CD8-positive, alpha-beta memory T cell (primary cell): ENCODE measurements at places on chromosomes 16 and 17.

DNA sequence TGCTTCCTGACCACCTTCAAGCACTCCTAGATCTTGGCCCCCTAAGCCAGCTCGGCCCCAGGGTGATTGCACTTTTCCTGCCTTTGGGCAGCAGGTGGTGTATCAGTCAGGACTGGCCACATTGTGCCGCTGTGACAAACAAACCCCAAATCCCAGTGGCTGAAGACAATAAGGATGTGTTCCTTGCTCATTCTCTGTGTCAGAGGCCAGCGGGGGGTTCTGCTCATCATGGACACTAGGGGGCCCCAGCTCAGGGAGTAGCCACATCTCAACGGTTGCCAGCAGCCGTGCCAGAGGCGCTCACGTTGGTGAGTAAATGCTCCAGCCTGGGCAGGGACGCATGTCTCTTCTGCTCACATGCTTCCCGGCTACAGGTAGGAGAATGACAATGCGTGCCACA, 60.4 kb downstream of the ZDHHC7 start:
- no peak for DNase-seq

DNA sequence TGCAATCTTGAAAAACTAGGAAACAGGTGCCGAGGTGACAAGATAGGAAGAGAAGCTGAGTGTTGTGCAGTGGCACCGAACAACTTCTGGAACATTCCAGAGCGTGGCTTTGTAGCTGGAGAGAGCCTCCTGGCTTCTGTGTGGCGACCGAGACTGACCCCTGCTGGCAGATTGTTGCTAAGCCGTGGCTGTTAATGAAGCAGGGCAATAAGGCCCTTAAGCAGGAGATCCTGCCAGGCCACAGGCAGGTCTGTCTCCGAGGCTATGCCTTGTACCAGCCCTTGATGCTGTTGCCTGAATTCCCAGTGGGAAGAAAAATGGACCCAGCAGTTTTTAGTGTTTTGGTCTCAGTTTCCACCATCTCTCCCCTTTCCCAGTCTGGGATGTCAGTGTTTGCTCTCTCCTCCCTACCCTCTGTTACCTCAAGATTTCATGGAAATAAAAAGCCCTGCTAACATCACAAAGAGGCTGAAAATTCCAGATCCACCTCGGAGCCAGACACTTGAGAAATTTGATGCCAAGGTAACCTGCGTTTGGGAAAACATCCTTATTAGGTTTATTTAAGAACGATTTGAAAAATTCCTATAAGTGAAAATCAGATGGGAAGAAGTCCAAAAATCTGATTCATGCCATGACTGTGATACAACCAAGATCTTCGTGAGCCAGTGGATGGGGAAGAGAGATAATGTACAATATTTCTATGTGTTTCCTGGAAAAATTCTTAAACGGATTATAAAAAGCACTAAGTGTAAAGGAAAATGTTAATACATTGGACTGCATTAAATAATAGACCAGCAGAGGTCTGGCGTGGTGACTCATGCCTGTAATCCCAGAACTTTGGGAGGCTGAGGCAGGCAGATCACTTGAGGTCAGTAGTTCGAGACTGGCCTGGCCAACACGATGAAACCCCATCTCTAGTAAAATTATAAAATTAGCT, 265.1 kb downstream of the PRKCA start:
- peak; percentile 69 for DNase-seq

GRCh38 chr17:43581613-43582012, 35.5 kb upstream of the ETV4 start:
- no peak for DNase-seq

- DNase-seq, result no peak
These were observed 38.7 kb downstream of the TIMM22 start for GRCh38 chr17:1035546-1036170.

DNA sequence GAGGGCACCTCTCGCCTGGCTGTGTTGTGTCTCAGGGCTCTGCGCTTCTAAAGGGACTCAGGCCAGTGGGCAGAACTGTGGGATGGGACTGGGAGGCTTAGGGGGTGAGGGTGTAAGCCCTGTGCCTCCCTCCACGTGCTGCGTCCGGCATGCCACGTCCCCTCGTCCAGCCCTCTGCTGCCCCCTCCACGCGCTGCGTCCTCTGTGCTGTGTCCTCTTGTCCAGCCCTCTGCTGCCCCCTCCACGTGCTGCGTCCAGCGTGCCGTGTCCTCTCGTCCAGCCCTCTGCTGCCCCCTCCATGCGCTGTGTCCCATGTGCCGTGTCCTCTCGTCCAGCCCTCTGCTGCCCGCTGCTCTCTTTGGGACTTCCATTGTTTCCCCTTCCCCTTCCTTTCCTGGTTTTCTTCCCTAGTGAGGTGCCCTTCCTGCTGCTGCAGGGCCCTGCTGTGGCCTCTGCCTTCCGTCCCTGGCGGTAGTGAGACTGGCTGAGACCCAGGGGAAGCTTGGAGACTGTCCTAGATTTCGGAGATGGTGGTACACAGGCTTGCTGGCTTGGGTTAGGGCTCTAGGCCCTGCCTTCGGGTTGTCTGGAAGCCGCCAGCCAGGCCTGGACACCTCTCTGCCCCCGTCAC, 6.4 kb upstream of the ZNF750 start:
- DNase-seq, result no peak

GRCh38 chr17:78658281-78658785, 81.1 kb upstream of the DNAH17 start:
- no peak for DNase-seq

DNA sequence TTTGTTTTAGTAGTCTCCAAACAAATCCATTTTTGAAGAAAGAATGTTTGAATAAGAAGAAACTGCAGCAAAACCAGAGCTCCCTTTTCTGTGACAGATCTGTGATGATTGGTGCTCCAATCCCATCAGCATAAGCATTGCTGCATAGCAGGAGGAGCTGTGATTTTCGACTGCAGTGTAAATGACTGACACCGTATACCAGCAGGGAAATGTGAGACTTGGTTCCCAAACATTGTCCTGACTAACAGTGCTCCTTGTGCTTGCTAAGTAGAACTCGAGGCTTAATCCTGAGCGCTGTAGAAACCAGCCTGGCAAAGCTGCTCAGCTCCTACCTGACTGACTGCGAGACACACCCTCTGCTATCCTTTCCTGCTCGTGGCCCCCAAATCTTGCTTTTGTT, 57.2 kb downstream of the NUP93 start:
- no peak for DNase-seq

DNA sequence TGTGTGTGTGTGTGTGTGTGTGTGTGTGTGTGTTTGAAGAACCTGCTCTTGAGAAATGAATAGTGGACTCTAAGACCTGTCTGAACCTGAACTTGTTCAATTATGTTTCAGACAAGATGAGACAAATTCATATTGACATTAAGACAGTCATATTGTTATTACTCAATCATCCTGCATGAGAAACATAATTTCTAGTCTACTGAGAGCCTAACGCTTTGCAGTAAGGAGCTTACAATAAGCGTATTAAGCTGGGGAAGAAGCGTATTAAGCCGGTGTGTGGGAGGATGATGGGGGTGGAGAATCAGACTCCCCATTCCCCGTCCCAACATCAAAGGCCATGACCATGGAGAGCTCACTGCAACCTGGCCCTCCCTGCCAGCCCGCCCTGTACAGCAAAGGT, 22.4 kb upstream of the MNT start:
- no peak for DNase-seq

DNA sequence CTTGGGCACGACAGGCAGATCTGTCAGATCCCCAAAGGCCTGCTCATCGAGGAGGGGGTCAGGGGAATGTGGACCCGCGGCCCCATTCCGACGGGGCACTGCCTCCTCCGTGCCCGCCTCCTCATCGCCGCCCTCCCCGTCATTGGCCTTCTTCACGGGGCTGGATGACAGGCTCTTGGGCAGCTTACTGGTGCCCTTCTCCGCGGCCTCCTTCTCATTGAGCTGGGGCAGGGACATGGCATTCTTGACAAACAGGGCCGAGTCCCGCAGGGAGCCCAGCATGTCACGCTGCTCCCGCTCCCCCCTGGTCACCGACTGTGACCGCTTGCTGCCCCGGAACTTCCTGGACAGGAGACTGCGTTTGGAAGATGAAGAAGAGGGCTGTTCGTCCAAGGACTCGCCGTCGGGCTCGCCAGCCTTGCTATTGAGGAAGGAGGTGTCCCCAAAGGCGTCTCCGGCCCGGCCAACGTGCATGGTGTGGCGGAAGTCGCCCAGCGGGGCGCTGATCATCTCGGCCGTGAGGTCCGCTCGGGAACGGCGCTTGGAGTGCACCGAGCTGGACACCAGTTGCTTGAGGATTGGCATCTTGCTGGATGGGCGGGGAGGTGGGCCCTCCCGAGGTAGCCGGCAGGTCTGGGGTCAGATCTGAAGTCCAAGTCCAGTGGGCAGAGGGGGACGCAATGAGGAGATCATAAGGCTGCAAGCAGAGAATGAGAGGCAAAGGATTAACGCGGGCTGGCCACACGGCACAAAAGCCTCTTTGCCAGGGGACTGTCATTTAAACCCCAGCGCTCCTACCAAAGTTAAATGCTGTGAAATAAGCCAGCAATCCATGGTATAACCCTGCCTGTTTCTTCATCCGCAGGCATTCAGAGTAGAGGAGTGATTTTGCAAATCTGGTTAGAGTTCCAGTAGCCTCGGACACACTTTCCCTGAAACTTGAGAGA, 24.5 kb upstream of the CPSF4L start:
- no peak for DNase-seq

- DNase-seq, result peak; percentile 67
These were observed 5.9 kb downstream of the CTF1 start for GRCh38 chr16:30902029-30902972.

GRCh38 chr16:86984991-86985647, 332.1 kb downstream of the C16orf95 start:
- DNase-seq, result no peak

GRCh38 chr16:85438981-85439685, 174.0 kb upstream of the GSE1 start:
- DNase-seq, result no peak

- no peak for DNase-seq
These were observed 11.0 kb downstream of the FBRS start for GRCh38 chr16:30669026-30669902.

GRCh38 chr17:58504826-58505351, 9.5 kb downstream of the MTMR4 start:
- DNase-seq, result no peak

GRCh38 chr17:44000141-44000860, 4.1 kb upstream of the NAGS start:
- DNase-seq, result no peak

DNA sequence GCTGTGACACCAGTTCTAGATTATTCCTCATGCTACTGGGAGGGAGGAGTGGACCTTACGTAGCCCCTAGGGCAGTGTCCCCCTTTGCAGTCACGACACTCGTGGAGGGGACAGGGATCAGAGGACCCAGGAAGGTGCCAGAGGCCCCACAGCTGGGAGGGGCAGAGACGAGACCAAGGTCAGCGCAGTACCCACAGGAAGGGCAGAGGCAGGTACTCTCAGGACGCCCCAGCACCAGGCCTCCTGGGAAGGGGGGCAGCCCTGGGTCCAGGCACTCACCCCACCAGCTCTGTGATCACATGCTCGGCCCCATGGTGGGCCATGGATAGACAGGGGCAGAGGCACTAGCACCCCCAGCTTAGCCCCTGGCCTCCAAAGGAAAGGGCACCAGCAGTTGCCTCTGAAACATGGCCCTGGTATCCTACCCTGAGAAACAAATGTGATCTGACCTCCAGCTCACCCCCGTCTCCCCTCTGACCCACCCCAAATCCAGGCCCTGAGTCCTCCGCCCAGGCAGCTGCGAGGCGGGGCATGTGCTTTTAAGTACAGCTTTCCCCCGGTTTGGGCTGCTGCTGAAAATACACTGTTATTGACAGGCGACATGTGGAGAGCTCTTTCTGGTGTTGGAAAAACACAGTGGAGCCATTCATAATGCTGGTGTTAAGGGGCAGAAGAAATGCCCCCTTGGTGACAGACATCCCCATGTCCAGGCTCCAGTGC, 361.9 kb downstream of the C16orf95 start:
- no peak for DNase-seq

DNA sequence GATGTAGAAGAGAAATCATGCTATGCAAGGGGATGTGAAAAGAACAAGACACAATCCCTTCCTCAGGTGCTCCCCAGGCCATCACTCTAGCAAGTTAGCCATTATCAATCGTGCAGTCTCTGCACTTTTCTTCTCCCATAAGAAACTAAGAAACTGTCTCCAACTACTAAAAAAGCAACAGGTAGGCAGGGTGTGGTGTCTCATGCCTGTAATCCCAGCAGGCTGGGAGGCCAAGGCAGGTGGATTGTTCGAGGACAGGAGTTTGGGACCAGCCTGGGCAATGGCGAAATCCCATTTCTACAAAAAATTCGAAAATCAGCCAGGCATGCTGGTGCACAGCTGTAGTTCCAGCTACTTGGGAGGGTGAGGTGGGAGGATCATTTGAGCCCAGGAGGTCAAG, 13.8 kb downstream of the PARN start:
- DNase-seq, result no peak

- no peak for DNase-seq
These were observed 21.5 kb upstream of the RFFL start for GRCh38 chr17:35084987-35085386.

GRCh38 chr17:17394494-17394893, 82.3 kb upstream of the MED9 start:
- no peak for DNase-seq

GRCh38 chr17:73227379-73227778, 34.3 kb downstream of the CPSF4L start:
- DNase-seq, result no peak

DNA sequence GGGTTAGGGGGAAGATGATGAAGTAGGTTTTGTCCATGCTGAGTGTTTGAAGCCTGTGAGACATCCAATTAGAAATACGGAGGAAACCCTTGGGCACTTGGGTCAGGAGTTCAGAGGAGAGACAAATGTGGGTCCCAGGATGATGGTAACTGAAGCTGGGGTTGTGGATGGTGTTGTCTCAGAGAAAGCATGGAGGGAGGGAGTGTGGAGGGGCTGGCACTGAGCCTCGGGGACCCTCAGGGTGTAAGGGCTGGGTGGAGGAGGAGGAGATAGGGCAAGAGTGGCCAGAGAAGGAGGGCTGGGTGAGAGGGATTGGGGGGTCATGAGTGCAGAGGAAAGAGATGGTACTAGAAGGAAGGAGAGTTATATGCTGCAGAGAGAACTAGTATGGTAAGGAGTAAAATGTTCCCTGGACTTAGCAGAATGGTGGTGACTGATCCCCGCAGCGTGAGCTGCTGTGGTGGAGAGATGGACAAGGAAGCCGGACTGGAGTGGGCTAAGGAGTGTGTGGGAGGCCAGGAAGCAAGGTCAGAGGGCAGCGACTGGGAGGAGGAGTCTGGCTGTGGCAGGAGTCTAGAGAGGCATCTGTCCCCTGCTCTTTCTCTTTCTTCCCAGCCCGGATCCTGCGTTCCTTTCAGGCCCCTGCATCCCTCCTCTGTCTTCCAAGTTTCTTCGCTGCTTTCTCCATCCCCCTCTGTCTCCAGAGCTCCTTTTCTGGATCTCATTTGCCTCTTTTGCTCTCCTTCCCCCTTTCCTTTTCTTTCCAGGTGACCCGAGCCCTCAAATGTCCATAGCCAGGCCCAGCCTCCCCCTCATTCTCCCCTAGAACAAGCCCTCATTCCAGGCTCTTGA, 3.9 kb upstream of the COL1A1 start:
- no peak for DNase-seq
